ENCODE measurements at places on chromosomes 5 and 9.

DNA sequence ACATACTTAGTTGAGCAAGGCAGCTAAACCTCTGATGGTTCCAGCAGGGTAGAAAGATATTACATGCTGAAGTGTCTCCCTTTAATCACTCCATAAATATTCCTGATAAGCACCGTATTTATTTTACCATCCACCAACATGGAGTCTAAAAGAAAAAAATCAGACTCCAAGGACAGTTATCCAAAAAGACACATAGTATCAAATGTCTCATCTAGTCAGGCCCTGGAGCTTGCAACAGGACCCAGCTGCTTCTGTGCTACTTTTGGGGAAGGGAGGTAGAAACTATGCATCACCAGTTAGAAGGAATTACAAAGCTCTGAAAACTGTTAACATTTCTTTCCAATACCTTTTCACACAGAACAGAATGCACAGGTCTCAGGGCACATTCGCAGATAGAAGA, 88.1 kb downstream of the S1PR3 start:
- DNase-seq: no peak

DNA sequence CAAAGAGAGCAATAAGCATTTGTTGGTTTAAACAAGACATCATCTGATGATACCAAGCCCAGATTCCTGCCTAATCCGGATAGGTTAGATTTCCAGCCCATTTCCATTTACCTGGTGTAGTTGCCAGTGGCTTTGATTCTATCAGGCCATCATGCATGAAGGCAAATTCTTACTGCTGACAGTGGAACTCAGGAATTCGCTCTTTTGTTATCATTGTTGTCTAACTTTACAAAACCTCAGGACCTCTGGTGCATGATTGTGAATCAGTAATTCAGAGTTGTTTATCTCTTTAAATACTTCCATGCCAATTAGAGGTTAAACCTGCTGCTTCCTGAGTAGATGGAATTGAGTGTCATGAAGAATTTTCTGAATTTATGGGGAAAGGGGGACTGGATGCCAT, 76.5 kb downstream of the C9orf152 start:
- DNase-seq: peak; percentile 55

DNA sequence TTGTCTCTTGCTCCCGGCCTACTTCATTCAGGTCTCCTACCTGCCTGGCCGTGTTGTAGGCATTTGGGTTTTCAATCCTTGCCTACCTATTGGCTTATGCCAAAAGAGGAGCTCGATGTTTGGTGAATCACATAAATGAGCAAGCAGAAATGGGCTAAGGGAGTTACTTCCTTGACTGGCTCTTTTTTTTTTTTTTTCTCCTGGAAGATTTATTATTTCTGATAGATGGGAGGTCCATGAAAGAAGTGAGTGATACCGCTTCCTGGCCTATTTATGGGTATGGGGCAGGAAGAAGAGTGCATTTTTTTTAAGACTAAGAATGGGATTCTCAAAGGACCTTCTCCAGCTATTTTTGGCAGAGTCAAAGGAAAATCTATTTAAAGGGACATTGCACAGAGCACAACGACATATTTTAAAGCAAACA, 294.1 kb downstream of the ARHGAP26 start:
- DNase-seq: no peak

DNA sequence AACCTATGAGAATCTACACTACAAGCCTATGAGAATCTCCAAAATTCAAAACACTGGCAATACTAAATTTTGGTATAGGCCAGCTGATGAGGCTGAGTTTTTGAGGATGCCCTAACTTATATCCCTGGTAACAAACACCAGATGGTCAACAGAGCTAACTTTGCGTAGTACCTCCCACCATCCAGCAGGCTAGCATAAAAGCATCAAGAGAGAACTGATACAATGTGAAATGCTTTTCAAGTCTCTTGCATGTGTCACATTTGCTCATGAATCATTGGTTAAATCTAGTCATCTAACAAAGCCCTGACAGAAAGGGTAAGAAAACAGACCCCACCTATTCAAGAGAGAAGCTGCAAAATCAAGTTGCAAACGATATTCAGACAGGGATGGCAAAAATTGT, 1609.7 kb upstream of the CDH9 start:
- DNase-seq: peak; percentile 73

DNA sequence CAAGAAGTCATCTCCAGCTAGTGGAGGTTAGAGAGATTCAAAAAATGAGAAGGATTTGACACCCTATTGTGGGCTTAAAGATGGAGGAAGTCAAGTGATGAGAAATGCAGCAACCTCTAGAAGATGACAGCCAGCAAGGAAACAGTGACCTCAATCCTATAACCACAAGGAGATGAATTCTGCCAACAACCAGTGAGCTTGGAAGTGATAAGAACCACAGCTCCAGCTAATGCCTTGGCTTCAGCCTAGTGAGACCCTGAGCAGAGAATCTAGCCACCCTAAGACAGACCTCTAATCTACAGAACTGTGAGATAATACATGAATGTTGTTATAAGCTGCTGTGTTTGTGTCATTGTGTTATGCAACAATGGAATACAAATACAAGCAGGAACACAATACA, 262.4 kb downstream of the GRIA1 start:
- no peak for DNase-seq

GRCh38 chr5:143782588-143783386, 29.2 kb upstream of the HMHB1 start:
- DNase-seq: no peak

GRCh38 chr5:38601133-38601862, 44.9 kb upstream of the LIFR start:
- DNase-seq: no peak

- no peak for DNase-seq
These were observed 26.9 kb downstream of the PRLR start for GRCh38 chr5:35203403-35203802.

GRCh38 chr5:159921721-159922120, 5.4 kb downstream of the ADRA1B start:
- DNase-seq: no peak

GRCh38 chr9:121844098-121844497, 192.7 kb downstream of the DAB2IP start:
- no peak for DNase-seq

DNA sequence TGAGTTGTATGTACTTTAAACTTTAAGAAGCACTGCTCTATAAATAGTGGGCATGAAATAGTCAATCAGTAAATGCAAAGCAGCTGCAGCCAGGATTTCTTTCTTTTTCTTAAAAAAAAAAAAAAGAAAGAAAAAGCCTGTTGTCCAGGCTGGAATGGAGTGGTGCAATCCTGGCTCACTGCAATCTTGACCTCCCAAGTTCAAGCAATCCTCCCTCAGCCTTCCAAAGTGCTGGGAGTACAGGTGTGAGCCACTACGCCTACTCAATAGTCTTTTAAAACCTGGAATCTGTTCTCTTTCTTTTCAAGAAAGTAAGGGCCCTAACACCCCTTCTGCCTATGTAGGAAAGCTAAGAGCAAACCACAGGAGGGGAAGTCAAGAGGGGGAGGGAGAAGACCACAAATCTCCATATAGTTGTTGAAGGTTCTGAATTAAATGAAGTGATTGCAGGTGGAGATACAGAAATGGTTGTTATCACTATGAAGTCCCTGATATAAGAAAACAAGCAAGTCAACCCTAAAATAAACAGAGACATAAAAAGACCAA, 20.6 kb upstream of the TPD52L3 start:
- no peak for DNase-seq

DNA sequence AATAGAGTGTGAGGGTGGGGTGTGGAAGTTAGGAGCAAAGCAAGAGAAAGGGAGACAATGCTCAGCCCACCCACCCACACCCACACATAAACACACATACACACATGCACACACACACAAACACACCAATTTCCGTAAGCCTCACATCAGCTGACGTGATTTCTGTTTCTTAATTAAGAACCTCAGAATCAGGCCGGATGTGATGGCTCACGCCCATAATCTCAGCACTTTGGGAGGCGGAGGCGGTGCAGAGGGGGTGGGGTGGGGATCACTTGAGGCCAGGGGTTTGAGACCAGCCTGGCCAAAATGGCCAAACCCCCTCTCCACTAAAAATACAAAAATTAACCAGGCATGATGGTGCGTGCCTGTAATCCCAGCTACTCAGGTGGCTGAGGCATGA, 26.4 kb upstream of the PIK3R1 start:
- no peak for DNase-seq

DNA sequence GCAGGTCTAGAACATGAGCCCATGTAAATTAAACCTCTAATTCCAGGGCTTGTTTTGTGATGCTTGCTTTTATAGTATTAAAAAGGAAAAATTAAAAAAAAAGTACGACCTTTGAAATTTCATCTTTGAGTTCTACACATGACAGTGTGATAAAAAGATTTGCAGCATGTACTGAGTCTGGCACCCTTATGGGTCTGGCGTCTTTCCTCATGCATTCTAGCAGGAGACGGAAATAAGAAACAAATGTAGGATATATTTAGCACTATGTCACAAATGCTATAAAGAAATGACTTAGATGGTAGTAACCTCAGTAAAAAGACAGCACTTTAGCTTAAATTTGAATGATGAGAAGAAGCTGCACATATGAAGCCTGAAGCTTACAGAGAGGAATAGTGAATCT, 1474.3 kb upstream of the CDH6 start:
- no peak for DNase-seq

DNA sequence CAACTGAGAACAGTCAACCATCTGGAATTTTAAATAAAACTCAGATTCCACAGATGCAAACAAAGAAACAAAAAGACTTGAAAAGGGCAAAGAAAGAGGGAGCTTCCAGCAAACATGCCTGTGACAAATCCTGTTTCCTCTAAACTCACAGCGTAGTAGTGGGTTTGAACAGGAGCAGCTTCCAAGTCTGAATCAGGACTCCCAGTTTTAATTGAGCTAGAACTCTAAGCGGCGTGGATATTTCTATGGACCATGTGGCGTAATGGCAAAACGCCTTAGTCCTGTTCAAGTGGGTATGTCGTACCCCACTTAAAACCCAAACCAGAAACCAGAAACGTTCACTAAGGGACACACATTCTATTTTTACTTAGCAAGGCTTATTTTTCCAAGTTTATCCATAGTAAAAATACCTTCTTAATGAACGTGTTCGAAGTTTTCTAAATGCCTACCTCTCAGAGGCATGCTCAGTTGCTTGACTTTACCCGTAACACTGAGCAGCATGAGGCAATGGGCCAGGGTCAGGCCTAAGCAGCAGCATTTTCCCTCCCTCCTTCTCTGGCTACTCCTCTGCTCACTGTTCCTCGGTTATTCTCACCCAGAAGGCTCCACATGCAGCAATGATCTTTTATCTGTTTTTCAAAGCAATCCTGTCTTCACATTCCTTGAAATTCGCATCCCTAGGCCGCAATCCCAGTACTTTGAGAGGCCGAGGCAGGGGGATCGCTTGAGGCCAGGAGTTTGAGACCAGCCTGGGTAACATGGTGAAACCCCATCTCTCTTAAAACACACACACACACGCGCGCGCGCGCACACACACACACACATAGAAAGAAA, 77.9 kb downstream of the FNBP1 start:
- no peak for DNase-seq

GRCh38 chr9:20914556-20914955, 116.9 kb downstream of the HACD4 start:
- DNase-seq: no peak

DNA sequence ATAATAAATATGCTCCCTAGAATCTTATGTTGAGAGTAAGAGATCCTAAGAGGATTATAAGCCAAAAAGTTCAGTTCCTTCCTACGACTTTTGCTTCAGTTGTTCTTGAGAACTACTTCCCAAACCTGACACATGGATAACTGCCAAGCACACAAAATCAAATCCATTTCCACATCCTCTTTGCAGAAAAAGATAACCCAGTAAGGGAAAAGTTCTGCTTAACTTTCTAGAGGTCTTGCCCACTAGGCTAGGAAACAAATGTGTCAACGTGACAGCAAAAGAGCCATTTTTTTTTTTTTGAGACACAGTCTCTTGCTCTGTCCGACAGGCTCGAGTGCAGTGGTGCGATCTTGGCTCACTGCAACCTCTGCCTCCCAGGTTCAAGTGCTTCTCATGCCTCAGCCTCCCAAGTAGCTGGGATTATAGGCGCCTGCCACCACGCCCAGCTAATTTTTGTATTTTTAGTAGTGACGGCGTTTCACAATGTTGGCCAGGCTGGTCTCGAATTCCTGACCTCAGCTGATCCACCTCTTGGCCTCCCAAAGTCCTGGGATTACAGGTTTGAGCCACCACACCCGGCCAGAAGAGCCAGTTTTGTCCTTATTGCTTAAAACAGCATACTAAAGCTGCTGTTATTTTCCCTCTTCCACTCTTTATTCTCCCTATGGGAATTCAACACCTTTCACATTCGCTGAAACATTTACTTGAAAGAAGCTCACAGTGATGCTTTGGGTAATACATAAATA, 24.2 kb downstream of the CSNK1A1 start:
- no peak for DNase-seq

DNA sequence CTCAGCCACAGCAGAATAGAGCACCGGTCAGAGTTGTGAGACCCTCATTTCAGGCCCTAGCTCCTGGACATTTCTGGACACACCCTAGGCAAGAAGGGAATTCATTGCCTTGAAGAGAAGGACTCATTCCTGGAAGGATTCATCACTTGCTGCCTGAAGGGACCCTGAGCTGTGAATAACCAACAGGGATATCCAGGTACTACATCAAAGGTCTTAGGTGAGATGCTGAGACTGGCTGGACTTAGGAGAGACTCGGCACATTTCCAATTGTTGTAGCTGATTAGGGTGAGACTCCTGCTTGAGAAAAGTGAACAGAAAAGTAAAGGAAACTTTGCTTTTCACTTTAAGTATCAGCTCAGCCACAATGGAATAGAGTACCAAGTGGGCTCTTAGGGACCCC, 208.1 kb upstream of the CDKN2B start:
- DNase-seq: no peak

DNA sequence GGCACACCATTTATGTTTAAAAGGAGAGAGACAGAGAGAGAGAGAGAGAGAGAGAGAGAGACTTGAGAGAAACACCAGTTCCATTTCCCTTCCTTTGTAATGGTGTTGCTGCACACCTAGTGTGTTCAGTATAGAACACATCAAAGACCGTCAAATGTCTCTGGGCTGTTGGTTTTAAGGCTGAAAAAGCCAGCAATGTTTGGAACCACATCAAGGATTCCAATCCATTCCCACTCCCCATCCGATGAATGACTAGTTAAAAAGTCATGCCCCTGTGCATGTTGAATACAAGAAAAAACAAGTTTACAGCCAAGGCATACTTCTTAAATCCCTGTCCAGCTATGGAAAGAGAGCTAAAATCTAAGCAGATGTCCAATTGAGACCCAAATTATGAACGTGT, 83.0 kb upstream of the IFNE start:
- DNase-seq: no peak

DNA sequence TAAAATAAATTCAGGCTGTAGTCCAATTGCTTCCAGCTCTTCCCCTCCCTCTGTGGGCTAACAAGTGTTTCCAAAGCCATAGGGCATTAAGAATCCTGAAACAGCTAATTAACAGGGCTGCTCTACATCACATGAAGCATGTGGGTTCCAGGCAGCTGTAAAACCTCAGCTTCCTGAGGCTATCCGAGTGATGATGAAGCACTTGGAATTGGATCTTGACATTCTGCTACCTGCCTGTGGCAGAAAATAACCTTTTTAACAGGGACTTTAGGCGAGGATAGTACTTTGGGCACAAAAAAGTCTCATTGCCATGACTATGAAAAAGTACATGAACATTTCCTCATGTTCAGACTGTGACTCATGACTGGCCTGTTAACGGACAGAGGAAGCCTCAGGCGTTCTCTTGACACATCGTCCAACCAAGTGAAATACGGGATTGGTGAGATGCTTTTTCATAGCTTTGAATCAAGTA, 107.2 kb downstream of the PDE4D start:
- DNase-seq: no peak
